ENCODE measurements at places on chromosomes 5 and 9.

GRCh38 chr5:953535-954449 lies 54.8 kb upstream of the NKD2 start:
- DNase-seq, result no peak

GRCh38 chr5:67814569-67815311 lies 400.8 kb upstream of the PIK3R1 start:
- DNase-seq, result no peak

- DNase-seq, result peak; percentile 19
These were observed 1.2 kb downstream of the SSBP2 start for GRCh38 chr5:81749561-81750307.

GRCh38 chr9:69696802-69697201 lies 24.6 kb upstream of the APBA1 start:
- DNase-seq, result no peak

- DNase-seq, result no peak
These were observed 225.0 kb downstream of the FANCC start for GRCh38 chr9:95092262-95093072.

GRCh38 chr5:95102080-95102479 lies 182.8 kb downstream of the MCTP1 start:
- no peak for DNase-seq

DNA sequence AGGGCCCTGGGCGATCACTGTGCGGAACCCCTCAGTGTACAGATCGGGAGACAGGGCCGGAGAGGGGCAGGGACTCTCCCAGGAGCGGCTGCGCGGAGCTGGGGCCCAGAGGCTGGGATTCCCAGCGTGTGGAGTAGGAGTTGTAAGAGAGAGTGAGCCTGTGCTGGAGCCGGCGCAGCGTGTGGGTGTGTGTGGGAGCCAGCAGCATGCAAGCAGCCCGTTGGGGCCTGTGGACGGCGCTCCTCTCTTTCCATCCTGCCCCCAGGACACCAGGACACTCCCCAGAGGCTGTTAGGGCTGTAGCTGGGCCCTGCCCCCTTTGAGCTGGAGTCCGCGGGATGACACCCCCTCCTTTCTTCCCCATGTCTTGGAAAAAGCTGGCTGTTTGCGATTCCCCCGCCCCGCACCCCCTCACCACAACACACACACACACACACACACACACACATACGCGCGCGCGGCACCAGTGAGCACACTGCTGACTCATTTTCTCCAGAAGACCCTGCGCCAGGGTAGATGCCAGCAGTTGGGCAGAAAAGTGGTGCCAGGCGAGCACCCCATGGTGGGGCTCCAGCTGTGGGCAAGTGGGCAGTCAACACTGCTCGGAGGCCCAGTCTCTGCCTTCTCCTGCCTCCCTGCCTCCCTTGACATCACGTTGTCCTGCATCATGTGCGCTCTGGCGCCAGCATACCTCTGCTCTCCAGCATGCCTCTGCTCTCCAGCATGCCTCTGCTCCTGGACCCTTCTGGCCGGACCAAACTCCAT lies 1.5 kb downstream of the COL27A1 start:
- no peak for DNase-seq

- no peak for DNase-seq
These were observed 115.1 kb upstream of the DMRTA1 start for GRCh38 chr9:22331533-22331932.

DNA sequence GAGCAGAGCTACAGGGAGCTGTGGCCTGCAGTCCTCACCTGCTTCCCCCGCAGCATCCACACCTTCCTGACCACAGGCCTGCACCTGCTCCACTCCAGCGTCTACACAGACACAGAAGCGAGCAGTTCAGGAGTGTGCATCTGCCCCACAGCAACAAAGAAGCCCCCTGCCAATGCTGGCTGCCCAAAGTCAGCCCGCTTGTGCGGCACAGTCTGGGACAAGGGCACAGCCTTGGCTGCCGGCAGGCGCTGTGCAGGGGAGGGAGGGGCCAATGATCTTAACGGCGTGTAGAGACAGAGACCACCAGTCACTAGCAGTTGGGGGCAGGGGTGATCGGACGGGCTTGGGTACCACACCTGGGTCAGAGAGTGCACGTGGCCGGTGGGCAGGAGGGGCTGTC lies 6.6 kb downstream of the BRD9 start:
- no peak for DNase-seq

DNA sequence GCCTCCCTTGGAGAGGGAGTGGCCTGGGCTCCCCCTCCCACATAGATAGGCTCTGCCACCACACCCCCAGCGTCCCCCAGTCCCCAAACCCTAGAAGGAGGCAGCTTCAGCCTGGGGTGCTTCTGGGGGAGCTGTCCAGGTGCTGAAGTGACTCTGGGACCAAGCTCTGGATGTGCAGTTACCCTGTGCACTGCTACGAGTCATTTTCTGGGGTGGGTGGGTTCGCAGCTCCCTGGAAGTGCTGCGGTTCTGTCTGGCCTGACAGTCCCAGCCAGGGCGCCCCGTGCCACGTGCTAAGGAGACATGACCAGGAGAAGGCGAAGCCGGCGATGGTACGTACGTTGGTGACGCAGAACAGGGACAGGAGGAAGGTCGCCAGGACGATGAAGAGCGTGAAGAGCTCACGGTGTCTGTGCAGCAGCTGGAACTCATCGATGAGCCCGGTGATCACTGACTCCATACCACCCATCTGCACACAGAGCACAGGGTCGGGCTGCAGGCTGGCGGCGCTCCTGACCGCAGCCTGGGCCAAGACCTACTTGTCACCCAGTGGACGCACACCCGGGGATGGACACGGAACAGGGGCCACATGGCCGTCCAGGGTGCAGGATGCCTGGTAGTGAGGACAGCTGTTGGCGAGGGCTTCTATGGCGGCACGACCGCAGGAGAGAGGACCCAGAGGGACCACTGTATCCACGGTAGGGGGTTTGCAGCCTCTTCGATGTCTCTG lies 35.7 kb downstream of the SLC6A3 start:
- DNase-seq, result no peak

GRCh38 chr5:144198386-144198785 lies 27.7 kb downstream of the KCTD16 start:
- DNase-seq, result no peak

GRCh38 chr5:161786686-161787085 lies 61.2 kb upstream of the GABRA1 start:
- no peak for DNase-seq

GRCh38 chr9:20804489-20805250 lies 120.6 kb downstream of the FOCAD start:
- no peak for DNase-seq

DNA sequence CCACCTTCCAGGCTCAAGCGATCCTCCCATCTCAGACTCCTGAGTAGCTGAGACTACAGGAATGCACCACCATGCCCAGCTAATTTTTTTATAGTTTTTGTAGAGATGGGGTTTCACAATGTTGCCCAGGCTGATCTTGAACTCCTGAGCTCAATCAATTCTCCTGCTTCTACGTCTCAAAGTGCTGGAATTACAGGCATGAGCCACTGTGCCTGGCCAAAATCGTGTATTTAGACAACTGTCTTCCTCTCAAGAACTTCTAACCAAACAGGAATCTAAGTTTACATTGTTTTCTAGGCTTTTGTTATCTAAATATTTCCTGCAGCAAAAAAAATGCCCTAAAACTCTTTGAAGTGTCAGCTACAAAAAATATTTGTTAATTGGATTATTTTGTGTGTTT lies 78.8 kb downstream of the NLN start:
- DNase-seq, result no peak

Measured in activated CD4-positive, alpha-beta T cell treated with anti-CD3 and anti-CD28 coated beads, Interleukin-2, amount 50 U/mL, for 24 hours (primary cell).